SJCRH30 (cell line): ENCODE measurements at places on chromosomes 3 and 15. TPM values are rescaled to one million over a fixed set of nuclear protein-coding genes. Genes with fewer than 3 reads are reported as not detected.
A peak's percentile ranks its signal among the peaks of the same experiment; 100 is the strongest.

The CACNA2D3 gene
- total RNA-seq = 0.15 and 0.22 TPM in 2 replicates

The CD86 gene
- total RNA-seq = not detected in 2 replicates

The ROBO1 gene
- total RNA-seq = 73.4 and 74.1 TPM in 2 replicates

The RNU5B-1 gene
- total RNA-seq = not detected in 2 replicates

The UBAP1L gene
- 0.59 and 0.73 TPM in 2 replicates for total RNA-seq

The RAMAC gene
- 44.0 and 48.4 TPM in 2 replicates for total RNA-seq

The IGSF10 gene
- not detected in 2 replicates for total RNA-seq

The PP2D1 gene
- not detected in 2 replicates for total RNA-seq

The MME gene
- total RNA-seq = 71.1 and 71.5 TPM in 2 replicates

DNA sequence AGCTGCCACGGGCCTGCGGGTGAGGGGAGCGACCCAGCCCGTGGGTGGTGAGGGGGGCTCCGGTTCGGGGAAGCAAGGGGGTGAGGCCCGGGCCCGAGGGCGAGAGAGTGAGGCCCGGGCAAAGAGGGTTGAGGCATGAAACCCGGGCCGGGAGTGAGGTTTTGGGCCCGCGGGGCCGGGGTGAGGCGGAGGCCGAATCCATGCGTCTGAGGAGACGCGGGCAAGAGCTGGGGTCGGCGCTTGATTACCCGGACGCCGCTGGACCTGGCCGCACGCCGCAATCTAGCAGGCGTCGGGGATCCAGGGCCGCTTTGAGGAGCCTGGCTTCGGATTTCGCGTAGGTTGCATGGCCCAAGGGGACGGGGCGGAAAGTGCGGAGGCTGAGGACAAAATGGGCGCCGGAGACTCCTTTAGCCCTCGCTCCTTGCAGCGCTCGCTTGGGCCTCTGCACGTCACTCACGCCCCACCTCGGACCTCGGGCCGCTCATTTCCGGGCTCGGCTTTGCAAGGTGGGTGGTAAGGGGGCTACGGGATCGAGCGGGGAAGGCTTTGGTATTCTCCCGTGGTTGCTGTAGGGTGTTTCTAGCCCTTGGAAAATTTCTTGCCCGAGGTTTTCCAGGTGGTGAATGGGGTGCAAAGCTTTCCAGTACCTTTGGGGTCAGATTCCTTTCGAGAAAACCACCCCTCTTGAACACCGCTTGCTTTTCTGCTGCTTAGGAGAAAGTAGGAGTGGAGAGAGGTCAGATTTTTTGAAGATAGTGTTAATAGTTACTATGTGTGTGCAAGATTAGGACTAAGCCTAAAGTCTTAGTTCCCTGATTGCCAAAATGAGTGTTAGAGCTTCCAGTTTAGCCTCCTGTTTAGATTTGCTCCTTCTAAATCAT, 827 bp downstream of the SLC25A36 start:
- peak; percentile 82 for DNase-seq

DNA sequence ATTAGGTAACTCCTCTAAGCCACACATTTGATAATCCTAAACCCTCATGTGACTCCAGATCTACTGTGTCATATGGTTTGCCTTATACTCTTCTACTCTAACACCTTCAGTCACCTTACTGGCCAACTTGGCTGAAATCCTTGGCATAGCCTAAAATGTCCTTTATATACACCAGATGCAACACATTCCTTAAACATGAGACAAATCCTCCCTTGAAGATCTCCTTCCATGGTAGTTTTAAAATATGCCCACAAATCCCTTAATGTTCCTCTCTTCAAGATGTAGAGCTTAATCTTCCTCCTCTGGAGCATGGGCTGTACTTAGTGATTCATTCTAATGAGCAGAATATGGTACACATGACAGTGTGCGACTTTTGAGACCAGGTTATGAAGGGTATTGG, 238.9 kb downstream of the SUCLG2 start:
- no peak for DNase-seq

- no peak for DNase-seq
Measured at GRCh38 chr3:195546130-195546560, 3.0 kb upstream of the PPP1R2 start.

DNA sequence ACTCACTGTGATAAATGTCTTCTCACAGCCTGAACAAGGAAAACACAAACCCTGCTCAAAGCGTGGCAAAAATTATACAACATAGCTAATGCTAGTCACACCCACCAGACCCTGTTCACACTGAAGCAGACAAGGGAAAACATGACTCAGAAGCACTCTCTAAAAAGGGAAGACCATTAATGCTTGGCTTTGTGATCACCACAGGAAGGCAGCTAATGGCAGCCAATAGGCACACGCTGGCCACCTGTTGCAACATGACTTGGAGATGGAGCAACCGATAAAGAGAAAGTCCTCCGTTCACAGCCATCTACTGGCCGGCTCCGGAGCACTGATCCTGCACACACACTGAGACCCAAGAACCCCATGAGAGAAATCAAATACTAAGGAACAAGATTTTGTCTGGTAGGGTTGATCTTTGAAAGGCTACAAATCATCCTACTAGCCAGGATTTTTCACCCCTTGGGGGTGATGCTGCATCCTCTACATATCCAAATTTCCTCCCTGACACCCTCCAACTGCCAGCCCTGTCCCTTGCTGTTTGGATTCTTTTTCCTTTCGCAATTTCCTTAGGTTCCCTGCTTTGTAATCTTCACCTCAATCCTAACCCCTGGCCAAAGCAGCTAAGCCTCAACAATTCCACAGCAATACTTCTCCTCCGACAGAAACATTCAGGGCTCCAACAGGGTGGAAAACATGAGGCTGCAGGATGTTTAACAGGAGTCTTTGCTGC, 3.2 kb downstream of the ZXDC start:
- peak; percentile 75 for DNase-seq

DNA sequence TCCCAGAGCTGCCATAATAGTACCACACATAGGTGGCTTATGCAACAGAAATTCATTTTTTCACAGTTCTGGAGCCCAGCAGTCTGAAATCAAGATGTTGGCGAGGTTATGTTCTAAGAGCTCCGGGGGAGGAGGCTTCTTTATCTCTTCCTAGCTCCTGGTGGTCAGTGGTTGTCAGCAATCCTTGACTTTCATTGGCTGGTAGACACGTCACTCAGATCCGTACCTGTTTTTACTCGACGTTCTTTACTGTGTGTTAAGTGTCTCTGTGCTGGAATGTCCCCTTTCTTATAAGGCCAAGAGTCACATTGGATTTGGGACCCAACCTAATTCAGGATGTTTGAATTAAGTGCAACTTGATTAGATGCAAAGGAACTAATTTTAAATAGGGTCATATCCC, 218.5 kb upstream of the CNTN3 start:
- no peak for DNase-seq

DNA sequence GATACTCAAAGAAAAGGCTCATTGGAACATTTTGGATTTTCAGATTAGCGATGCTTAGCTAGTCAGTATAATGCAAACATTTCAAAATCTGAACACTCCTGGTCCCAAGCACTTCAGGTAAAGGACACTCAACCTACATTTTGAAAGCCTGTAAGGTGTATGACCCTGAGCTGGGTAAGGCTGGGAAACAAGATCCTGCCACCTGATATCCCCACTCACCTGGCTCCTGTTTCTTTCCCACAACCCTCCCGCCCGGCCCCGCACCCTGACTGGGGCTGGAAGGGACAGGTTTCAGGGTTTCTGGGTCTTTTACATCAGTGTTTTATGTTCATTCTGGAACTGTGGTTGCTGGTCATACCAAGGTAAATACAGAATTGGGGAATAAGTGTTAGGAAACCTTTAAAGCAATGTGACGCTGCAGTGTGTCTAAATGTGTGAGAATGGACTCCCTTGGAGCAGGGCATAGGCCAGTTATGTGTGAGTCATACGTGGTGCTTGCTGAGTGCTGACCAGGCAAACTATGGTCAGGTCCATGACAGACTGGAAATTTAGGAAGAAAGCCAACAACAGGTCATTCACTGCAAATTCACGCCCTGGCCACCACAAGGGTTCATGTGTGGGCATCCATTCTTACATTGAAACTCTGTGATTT, 22.9 kb downstream of the CTXND1 start:
- DNase-seq = no peak

GRCh38 chr3:57074135-57074534, 13.7 kb downstream of the SPATA12 start:
- DNase-seq = no peak

GRCh38 chr15:56837273-56837672, 81.2 kb upstream of the TCF12 start:
- DNase-seq = no peak

DNA sequence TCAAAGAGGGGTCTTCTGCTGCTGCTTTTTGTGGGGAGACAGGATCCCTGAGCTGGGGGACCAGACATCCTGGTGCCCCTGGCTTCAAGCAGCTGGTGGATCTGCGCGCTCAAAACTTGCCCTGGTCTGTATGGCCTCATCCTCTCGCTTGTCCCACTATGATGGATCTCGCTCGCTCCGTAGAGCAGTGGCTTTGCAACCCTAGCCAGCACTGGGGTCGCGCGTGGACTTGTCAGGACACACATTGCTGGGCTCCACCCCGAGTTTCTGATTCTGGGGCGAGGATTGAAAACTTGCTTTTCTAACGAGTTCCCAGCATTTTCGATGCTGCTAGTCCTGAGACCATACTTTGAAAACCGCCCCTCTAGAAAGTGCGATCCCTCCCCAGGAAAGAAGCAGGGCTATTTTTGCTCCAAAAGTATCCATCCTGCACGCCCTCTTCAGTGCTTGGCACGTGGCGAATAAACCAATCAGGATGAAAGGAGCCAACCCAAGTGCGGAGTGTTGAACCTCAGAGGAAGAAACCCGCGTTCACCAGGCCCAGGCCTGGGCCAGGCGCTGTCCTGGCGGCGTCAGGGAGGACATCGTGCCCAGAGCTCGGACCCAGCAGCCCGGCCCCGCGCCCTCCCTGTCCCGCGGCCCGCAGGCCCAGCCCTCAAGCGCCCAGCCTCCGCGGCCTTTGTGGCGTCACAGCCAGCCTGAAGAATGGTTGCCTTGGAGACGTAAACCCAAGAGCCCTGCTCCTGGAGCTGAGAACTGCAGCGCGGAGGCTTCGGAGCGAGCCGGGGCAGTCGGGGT, at the start of gene CFAP100:
CFAP100 (plus strand) TSS at position 731 of the 798 bp plus-strand sequence. CDS start 1,092 bp downstream, outside the sequence.
- DNase-seq = no peak

- DNase-seq = peak; percentile 68
Measured at GRCh38 chr15:65980824-65981456, 111.6 kb downstream of the RAB11A start.

DNA sequence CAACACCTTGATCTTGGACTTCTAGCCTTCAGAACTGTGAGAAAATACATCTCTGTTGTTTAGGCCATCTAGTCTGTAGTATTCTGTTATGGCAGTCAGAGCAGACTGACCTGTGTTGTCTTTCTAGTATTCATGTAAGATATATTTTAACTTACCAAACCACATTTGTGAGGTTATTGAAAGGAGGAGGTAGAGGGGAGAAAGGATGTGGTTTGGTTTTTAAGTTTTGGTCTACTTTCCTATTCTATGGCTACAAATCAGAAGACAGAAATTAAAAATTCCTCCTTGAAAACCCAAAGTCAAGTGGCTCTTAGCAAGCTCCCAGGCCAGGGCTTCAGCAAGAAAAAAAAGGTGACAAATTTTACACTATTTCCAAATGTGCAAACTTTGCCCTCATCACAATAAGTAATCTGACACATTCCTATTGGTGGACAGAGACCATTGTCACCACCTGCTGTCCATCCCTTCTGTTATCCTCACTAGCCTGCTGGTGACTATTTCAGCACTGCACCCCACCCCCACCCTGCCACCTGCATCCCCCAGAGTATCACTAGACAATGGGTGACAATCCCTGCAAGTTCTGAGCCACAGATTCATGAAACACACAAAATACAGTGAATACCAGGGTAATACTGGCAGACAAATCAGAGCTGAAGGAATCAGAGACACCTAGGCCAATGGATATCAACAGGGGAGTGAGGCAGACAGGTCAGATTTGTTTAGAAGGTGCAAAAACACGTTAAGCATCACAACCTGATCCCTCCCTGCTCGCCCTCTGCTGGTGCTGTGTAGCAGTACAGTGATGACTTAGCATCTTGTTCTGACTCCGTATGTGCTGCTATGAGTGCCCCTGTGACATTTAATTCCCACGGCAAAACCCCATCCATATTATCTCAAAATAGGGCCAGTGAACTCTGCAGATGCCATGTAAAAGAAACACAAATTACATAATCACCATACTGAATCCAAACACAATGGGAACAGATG, 79.0 kb upstream of the DCLK3 start:
- no peak for DNase-seq

DNA sequence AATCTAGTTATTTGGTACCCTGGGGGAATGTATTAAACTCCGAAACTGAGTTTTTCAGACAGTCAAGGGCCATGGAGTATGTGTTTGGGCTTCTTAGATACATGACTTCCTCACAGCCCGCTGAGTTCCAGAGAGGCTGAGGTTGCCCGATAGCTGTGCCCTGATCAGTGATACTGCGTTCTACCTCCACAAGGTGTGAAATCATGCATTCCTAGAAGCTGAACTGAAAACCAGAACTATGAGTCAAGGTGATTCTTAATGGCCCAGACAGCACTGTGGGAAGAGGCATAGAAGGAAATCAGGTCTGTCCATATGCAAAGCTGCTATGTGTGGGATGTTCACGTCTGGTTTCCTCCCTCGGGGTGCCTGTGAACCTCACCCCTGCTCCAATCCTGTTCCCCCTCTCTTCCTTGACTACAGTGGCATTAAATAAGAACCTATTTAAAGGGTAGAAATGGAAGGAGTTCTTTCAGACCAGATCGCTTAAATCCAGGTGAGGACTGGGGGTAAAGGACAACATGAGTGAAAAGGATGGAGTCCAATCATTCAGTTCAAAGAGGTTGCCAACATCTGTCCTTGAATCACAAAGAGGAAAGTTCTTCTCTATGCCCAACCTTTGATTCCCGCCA, 74.3 kb downstream of the MYO1E start:
- DNase-seq = no peak

- peak; percentile 88 for DNase-seq
Measured at GRCh38 chr3:113287803-113288648, 76.7 kb downstream of the BOC start.

DNA sequence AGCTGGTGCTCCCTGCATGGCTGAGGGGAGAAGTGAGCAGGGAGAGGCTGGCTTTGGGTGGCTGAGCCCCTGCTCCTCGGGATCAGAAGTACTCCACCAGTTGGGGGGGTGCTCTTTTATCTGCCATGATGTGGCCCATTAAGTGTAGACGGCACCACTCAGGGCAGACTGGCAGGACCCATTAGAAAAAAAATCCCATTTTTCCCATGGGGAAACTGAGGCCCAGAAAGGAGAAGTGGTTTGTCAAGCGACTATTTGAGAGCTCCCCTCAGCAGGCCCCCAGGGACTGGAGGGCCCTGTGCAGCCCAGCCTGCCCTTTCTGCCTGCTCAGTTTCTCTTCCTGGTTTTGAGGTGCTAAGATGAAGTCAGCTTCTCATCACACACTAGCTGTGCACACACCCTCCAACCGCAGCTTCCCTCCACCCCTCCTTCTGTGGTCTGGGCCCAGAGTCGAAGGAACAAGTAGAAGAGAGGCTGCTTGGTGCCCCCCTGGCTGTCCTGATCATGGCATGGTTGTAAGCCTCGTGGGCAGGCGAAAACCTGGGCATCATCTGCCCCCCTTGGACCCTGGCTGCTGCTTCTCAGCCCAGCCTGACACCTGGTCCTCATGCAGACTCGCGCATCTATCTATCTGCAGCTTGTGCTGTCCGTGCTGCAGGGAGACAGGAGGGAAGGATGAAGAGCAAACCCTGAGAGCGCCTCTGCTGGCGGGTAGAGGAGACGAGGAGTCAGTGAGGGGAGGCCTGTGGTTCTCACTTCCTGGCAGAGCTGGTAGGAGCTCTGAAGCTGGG, 5.6 kb downstream of the CSK start:
- DNase-seq = no peak

GRCh38 chr3:17431004-17431403, 311.4 kb downstream of the TBC1D5 start:
- DNase-seq = peak; percentile 46
